Stomach (tissue), 19 donors: ENCODE measurements at places on chromosomes 11 and 22.
A peak's percentile ranks its signal among the peaks of the same experiment; 100 is the strongest.

- no peak for DNase-seq
These were observed 145.6 kb downstream of the WT1 start for GRCh38 chr11:32289701-32290100.

- DNase-seq: no peak
These were observed 20.5 kb downstream of the SLC1A2 start for GRCh38 chr11:35398881-35399280.

- DNase-seq: no peak
These were observed 1.5 kb upstream of the GRAMD4 start for GRCh38 chr22:46618667-46619066.

GRCh38 chr11:73233692-73234470 lies 15.8 kb downstream of the P2RY2 start:
- DNase-seq: no peak

GRCh38 chr11:45658292-45658991 lies 7.0 kb downstream of the CHST1 start:
- DNase-seq: peak; percentile 34

DNA sequence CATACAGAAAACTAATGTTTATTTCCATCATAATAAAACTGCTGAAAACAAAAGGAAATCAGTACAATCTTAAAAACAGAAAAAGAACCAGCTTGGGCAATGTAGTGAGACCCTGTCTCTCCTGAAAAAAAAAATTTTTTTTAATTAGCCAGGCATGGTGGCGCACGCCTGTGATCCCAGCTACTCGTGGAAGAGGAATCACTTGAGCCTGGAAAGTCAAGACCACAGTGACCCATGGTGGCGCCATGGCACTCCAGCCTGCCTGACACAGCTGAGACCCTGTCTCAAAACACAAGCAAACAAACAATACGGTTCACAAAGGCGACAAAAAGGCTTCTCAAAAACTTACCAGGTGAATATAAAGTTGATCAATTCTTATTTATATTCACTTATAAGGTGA lies 289.7 kb downstream of the BRD1 start:
- no peak for DNase-seq

- DNase-seq: no peak
These were observed 39.1 kb downstream of the CDKN1C start for GRCh38 chr11:2846470-2846869.

DNA sequence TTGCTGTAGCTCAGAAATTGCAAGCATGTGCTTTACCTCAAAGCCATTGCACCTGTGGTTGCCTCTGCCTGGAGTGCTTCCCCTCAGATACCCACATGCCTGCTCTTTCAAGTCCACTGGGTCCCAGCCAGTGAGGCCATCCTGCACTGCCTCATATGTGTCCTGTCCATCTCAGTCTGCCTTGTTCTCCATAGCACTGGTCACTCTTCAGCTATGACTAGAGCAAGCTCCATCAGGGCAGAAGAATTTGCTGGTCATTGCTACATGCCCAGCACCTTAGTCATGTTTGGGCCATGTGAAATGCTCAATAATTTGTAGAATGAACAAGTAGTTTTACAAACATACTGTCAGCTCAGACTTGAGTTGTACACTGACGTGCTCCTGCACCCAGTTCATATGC lies 64.4 kb upstream of the HORMAD2 start:
- DNase-seq: no peak

DNA sequence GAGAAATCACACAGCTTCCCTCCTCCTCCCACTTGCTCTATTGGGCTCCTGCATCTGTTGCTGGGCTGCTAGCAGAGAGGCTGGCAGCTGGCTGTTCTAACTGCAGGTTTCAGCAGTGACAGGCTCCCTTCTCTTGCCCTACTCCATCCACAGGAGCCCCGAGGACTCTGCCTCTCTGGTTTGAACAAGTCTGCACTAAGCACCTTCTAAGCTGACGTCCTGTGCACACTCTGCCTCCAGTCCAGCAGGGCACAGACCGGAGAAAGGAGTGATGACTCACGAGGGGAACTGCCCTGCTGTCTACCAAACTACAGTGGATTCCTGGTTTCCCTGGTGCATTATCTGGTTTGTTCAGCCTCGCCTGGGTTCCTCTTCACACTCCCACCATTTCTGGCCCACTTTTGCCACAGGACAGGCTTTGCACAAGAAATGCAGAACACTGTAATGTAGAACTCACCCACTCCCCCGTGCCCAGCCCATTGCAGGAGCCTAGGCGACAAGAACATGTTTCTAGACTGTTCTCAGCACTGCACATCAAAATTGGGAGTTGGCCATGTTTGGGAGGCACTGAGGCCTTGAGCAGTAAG lies 26.0 kb downstream of the IL10RA start:
- no peak for DNase-seq

DNA sequence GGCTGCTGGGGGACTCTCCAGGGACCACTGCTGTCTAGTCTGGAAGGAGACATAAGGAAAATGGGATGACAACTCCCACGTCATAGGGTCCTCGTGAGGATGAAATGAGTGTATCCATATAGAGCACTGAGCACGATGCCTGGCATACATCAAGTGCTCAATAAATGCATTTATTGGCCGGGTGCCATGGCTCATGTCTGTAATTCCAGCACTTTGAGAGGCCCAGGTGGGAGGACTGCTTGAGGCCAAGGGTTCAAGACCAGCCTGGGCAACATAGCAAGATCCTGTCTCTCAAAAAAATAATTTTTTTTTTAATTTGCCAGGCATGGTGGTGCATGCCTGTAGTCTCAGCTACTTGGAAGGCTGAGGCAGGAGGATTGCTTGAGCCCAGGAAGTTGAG lies 12.2 kb upstream of the TPST2 start:
- DNase-seq: no peak

DNA sequence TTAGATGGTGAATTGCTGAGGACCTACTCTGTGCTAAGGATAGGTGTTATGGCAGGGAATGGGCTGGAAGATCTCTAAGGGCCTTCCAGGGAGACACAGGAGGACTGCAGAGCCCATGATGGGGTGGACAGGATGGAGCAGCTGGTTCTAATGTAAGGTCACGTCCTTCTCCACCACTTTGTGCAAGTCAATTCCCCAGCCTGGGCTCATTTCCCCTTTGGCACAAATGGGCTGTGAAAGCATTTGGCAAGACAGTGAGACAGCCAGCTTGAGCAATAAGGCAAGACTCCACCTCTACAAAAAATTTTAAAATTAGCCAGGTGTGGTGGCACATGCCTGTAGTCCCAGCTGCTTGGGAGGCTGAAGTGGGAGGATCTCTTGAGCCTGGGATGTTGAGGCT lies 81.4 kb upstream of the THY1 start:
- no peak for DNase-seq

DNA sequence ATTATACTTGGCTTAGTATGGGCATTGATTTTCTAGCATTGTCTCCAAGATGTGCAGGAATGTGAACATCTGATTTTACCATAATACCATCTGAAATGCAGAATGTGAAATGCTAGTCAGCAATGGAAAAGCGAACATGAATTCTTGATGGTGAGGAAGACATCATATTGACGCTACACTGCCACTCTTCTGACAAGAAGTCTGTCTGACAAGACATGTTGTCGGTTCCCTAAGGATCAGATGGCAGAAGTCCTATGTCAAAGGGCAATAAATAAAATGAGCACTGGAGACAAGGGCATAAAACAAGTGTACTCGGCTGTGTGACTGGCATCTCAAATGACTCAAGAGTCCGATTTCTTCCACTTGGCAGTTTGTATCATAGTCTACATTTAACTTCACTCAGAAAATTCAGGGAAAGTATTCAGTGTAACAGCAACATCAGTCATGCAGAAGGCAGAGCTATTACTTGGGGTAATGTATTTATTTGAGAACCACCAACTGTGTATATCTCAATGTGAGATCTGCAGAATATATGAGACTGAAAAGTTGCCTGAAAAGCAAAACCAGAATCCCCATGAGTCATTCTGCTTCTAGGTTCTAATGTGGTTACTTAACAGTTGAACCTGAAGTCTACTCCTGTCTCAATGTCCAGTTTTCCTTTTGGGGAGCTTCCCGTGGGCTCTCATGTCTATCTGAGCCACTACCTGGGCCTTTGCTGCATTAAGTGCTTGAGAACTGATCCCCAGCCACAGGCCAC lies 51.5 kb downstream of the SLC17A6 start:
- DNase-seq: no peak

DNA sequence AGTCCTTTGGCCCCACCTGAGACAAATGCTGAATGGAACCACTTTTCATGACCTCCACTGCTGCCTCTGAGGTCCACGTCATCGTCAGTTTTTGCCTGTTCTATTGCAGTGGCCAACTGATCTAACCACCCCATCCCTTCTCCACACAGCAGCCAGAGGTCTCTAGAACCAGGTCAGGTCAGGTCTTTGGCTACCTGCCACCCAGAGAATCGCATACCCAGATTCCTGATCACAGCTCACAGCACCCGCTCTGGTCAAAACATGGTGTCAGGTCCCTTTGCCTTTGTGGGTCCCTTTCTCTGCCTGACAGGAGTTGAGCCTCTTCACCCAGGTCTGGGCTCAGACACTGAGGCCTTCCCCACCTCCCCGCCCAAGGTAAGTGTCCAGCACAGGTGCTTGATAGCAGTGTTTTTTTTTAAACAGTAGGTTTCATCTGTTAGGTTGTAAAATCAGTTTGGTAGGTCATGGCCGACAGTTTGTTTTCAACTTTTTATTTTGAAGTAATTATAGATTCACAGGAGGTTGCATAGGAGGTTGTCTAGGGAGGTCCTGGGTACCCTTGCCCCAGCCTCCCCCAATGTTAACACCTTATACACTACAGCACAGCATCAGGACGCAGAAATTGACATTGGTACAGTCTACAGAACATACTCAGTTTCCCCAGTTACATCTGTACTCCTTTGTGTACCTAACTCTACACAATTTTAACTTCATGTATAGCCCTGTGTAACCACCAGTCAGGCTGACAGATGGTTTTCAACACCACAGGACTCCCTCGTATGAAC lies 6.9 kb downstream of the C22orf39 start:
- no peak for DNase-seq

DNA sequence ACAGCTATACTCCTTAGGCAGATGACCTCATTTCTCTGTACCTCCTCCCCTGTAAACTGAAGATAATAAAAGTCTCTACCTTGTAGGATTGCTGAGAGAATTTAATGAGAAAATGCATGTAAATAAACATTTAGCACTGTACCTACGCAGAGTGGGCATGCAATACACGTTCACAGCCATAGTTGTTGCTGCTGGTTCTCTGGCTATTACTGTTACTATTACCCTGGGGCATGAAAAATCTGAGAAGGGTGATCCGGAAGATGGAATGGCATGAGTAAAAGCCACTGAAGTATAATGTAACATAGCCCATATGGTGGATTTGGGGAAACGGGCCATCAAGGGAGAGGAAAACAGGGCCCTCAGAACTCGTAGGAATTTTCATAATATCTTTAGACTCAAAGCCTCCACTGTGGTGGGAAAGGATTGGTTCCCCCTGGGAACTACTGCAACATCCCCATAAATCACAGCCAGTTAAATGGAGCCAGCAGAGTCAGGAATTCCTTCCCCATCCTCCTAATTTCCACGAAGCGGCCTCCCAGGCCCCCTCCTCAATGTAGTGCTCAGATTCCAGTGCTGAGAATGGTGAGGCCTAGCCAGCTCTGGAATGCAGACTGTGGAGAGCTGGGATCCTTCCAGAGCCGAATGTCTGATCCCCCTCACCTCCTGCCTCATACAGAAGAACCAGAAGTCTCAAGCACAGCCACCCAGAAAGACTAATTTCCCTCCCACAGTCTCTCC lies 205.3 kb downstream of the MN1 start:
- no peak for DNase-seq

GRCh38 chr22:28750471-28750881 lies 8.6 kb downstream of the HSCB start:
- DNase-seq: no peak

DNA sequence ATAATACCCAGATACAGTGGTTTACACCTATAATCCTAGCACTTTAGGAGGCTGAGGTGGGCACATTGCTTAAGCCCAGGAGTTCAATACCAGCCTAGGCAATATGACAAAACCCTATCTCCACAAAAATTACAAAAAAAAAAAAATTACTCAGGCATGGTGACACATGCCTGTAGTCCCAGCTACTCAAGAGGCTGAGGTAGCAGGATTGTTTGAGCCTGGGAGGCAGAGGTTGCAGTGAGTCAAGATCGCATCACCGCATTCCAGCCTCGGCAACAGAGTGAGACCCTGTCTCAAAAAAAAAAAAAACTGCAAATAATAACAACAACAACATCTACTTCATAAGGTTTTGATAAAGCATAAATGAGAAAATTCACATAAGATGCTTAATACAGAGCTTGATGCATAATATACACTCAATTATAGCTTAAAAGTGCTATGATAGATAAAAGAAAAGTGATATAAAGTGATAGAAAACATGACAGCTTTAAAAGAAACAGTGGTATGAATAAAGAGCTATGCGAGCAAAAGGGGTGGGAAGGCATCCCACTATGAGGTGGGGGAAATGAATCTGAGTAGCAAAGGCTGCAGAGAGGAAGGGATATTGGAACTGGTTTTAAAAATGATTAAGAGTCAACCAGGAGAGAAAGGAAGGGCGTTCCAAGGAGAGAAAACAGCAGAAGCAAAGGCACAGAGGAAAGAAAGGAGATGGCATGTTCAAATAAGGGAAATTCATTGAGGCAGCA lies 197.6 kb downstream of the KIF18A start:
- DNase-seq: no peak

DNA sequence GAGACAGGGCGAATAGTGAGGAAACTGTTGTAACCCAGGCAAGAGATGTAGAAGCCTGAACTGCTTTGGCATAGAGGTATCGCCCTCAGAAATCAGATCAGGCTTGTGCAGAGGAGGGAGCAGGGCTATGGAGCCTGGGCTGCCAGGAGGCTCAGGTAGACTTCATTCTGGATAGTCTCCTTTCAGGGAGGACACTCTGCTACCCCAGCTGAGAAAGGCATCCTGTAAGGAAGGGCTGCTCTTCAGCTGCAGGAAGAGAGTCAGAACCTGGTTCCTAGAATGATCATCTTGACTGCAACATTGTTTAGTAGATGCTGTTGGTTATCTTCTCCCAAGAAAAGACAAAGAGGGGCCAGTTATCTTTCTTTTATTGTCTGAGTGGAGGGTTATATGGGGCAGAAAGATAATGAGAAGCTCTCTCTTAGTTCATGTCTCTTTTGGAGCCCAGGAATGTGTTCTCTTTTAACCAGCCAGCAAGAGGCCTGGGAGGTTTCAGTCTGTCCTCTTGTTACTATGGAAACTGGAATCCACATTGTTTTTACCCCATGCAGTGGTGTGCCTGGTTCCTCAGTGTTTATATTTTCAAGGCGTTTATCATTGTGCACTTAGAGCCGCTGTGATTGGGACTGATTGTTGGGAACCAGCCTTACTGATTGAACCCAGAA lies 95.7 kb downstream of the STIM1 start:
- no peak for DNase-seq

GRCh38 chr22:44586351-44586990 lies 88.4 kb upstream of the RTL6 start:
- peak; percentile 63 for DNase-seq
